NCI-H510A (cell line): ENCODE measurements at places on chromosomes 2 and 18.

DNA sequence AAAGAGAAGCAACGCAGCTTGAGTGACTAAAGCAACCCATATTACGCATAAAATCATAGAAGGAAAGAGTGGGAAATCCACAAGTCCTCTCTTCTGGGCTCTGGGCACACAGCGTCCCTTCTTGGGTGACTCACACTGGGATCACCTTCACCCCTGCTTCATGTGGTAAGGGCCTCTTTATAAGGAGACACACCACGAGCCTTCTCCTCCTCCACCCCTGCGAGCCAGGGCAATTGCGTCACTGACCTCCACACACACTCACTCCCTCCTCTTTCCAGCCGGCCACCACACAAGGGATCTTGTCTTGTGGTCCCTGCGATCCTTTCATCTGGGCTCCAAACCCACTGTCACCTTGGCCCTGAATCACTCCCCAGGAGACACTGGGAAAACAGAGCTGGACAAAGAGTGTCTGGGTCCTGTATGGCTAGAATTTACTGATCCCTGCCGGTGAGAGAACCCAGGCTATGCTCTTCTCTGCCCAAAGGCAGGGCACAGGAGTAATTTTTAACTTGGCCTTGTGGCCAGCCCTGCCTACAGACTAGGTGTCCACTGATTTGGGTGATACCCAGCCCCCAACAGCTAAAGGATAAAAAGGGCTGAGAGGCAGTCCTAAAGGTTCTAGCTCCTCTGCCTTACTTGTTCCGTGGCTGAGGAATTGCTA lies 35.3 kb downstream of the NHEJ1 start:
- no peak for DNase-seq

DNA sequence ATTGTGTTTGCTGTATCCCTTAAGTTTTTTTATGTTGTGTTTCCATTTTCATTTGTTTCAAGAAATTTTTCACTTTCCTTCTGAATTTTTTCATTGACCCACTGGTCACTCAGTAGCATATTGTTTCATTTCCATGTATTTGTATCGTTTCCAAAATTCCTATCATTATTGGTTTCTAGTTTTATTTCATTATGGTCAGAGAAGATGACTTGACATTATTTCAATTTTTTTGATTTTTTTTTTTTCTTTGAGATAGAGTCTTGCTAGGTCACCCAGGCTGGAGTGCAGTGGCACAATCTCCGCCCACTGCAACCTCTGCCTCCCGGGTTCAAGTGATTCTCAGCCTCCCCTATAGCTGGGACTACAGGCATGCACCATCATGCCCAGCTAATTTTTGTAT lies 11.3 kb upstream of the CAB39 start:
- DNase-seq: no peak

GRCh38 chr2:9548506-9548905 lies 7.1 kb downstream of the ADAM17 start:
- DNase-seq: no peak

DNA sequence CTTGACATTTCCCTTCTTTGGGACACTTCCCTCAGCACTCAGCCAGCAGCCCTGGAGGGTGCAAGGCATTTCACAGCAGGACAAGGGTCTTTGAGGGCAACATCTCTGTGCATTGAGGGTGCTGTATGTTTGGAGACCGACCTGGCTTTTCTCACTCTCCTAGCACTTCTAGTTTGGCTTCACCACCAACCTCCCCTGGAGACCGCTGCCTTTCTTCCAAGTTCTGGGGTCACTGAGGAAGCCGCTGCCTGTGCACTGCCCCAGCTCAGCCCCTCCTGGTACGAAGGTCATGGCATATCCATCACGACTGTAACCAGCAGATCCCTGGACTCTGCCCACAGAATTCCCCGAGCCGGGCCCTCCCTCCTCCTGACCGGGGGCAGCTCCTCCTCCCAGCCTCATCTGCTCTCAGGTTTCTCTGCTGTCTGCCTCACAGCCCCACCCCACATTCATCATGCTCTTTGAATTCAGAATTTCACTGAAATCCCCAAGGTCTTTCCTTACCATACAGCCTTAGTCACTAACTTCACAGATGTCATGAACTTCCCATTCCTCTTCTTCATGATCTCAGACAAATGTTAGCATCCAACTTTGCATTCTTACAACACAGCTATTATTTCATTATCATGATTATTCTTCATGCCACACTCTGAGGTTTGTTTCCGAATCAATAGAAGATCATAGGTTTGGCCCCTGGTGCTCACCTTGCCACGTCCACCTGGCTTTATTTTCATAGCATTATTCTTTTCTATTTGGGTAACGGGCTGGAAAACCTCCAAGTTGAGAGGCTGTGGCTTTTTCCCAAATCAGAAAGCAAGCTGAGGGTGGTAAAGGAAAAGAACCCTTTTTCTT lies 113.0 kb upstream of the COPS8 start:
- DNase-seq: peak; percentile 60

DNA sequence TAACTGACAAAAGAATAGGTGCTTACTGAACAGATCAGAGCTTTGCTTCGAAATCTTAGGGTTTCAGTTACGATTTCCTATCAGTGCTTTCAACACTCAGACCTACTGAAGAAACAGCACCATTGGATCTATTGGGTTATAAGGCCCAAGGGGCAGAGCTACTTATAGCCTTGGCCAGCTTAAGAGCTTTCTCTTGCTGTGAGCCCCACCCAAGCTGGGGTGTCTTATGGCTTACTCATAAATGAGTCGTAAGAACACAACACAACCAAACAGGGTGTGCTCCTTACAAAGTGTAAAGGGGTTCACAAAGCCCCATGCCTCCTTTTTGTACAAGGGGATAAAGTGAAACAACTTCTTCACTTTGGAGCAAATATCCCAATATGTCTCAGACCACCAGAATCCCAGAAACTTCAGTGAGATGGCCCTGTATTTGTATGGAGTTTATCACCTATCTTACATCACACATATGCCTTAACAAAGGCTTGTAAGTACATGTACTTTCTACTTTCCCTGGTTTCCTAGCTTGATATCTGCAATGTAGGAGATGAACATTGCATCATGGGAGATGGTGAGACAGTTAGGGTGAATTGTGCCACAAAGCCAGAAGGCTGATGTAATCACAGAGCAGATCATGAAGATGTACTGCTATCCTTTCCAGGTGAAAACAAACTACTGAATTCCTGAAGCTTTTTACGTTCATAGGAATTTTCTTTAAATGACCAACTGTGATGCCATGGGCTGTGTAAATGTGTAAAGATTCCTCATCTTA lies 115.5 kb upstream of the GLI2 start:
- DNase-seq: no peak

- DNase-seq: no peak
These were observed 102.7 kb upstream of the ARHGAP15 start for GRCh38 chr2:143026411-143027054.

DNA sequence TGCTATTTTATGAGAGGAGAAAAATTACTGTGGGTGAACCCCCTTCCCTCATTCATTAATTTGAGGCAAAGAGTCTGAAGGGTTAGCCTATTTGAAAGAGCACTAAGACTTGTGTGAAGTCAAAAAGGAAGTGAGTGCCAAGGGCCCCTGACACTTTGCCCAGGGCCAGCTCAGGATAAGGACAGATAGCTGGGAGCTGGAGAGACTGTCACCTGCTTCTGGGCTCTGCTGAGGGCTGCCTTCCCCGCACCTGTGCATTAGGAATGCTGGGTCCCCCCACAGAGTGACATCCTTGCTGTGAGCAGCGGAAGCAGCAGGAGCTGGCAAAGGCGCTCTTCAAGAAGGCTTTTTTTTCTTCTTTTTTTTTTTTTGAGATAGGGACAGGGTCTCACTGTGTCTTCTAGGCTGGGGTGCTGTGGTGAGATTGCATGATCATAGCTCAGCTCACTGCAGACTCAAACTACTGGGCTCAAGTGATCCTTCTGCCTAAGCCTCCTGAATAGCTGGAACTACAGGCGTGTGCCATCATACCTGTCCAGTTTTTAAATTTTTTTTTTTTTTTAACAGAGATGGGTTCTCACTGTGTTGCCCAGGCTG lies 148.3 kb downstream of the AQP4 start:
- DNase-seq: no peak

DNA sequence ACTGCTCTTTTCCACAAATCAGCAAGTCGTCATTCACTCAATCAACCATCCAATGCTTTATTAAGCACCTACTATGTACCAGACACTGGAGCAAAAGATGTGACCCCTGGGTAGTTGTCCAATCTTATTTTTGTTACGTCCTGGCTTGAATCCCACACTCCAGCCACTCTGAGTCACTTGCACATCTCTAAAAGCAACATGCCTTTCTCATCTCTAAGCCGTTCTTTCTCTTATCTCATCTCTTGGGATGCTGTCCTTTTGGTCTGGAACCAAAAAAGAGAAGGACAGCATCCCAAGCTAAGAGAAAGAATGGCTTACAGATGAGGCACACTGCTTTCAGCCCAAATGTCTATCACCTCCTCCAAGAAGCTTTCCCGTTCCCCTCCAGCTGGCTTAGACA lies 58.8 kb downstream of the RNF152 start:
- DNase-seq: no peak

DNA sequence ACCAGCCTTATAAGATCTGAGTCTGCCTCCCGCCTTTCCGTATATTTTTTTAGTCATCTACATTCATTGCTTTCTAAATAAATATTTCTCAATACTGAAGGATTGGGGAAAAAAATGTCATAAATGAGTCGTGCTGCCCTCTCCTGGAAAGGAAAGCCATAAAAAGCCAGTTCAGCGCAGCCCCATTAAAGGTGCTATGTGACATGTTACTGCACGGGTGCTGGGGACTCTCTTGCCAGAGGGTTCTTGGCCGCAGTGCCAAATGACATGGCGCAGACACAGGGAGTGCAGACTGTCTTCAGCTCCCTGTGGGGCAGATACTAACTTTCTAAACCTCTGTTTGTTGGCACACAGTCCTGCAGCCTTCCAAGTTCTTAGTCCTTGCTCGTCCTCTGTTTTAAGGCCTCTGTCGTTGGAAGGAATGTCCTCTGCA lies 53.7 kb upstream of the MAP3K20 start:
- DNase-seq: no peak

GRCh38 chr2:158560259-158560658 lies 103.5 kb downstream of the PKP4 start:
- DNase-seq: no peak

GRCh38 chr2:27060323-27060722 lies 8.9 kb downstream of the AGBL5 start:
- DNase-seq: no peak

- DNase-seq: no peak
These were observed 487.2 kb downstream of the GALR1 start for GRCh38 chr18:77736842-77737241.

GRCh38 chr2:60213865-60214625 lies 339.4 kb downstream of the BCL11A start:
- DNase-seq: no peak

GRCh38 chr2:150351922-150352321 lies 135.5 kb downstream of the RND3 start:
- no peak for DNase-seq

DNA sequence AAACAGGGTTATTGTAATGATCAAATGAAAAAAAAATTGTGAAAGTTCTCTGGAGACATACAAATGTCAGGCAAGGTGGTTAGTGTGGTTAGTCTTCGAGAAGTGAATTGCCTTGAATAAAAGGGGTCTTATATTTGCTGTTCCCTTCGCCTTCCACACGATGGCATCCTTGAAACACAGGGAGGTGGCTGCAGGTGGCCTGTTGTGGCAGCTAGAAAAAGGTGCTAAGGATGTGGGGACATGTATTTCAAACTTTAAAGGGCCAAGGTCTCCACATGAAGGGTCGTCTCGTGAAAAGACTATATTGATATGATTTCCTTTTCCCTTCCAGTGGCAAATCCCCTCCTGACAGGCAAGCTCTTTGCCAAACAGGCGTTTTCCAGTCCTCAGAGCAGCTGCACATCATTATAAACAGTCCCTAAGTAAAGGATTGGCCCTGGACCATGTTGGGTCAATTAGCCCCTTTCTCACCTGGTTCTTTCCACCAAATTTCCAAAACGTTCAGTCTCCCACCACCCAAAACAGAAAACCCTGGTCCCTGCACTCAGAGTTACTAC lies 68.5 kb downstream of the COPS8 start:
- DNase-seq: no peak

- DNase-seq: no peak
These were observed 18.4 kb upstream of the MALL start for GRCh38 chr2:110134025-110134424.

GRCh38 chr2:189302274-189302948 lies 122.8 kb upstream of the COL5A2 start:
- DNase-seq: no peak

GRCh38 chr18:65749841-65750240 lies 971 bp upstream of the CDH7 start:
- DNase-seq: no peak

GRCh38 chr2:183255411-183255810 lies 131.2 kb downstream of the NUP35 start:
- no peak for DNase-seq

GRCh38 chr2:234606896-234607295 lies 110.0 kb upstream of the ARL4C start:
- DNase-seq: no peak

DNA sequence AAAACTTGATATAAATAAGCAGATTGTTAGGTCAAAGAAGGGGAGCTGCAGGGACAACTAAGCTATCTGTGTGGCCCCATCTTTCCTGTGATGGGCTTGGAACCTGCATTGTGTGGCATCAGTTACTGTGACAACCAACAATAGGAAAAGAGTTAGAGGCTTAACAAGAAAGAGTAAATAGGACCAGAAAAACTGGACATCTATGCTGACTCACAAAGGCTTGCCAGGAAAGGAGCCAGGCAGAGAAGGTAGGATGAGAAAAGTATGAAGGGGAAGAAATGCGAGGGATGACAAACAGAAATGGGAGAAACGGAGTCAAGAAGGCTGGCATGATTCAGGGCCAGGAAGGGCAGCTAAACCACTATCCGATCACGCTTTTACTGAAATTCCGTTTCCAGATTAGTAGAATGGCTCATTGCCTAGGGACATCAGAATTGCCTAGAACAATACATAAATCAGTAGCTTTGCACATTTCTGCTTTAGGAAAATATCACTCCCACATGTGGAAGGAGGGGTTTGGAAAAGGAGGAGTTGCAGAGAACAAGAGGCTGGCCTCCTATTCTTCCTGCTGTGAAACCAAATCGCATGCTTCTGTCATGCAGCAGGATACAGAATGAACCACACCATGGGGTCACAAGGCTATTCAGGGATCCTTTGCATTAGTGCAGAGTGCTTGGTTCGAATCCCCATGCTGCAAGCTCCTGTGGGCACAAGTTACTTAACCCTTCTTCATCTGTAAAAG lies 7.3 kb downstream of the PLA2R1 start:
- no peak for DNase-seq

DNA sequence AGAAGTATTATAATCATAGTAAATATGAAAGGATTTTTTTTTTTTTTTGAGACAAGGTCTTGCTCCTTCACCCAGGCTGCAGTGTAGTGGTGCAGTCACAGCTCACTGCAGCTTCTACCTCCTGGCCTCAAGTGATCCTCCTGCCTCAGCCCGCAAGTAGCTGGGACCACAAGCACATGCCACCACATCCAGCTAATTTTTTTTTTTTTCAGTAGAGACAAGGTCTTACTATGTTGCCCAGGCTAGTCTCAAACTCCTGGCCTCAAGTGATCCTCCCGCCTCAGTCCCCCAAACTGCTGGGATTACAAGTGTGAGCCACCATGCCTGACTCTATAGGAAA lies 301.6 kb upstream of the STON1 start:
- DNase-seq: no peak

GRCh38 chr18:74284191-74284979 lies 7.4 kb downstream of the CYB5A start:
- DNase-seq: peak; percentile 42
